NCI-H446 (cell line): ENCODE measurements at places on chromosomes 2 and 18.

DNA sequence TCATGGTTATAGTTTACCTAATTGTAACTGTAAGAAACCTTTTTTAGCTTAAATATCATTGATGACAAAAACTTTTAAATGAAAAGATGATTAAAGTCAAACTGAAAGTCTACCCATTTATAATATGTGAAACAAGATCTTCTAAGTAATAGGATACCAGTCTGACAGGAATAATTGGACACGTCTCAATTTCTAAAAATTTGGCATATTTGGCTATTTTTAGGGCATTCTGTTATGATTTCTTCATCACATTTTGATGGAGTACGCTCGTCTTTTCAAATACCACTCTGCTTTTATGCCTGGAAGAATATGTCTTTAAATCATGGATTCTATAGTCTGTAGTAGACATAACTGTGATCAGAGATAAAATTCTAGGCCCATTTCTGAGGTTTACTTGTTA, 1.3 kb downstream of the R3HDM1 start:
- no peak for DNase-seq

GRCh38 chr2:66563473-66563872, 128.5 kb downstream of the MEIS1 start:
- DNase-seq = no peak

DNA sequence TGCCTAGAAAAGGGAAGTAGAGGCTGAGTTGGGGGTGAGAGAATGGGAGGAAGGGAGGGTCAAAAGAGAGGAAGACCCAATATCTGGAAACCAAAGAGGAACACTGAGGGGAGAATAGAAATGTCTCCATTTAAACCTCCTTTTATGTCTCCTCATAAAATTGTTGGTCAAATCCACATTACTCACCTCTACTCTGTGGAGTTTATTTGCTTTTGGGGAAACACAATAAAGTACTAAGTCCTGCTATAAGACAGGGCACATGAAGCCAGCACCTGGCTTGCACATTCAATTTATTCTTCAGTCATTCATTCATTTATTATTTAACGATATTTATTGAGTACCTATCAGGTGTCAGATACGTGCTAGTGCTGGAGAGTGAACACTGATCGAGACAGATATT, 60.3 kb upstream of the NFE2L2 start:
- DNase-seq = no peak

DNA sequence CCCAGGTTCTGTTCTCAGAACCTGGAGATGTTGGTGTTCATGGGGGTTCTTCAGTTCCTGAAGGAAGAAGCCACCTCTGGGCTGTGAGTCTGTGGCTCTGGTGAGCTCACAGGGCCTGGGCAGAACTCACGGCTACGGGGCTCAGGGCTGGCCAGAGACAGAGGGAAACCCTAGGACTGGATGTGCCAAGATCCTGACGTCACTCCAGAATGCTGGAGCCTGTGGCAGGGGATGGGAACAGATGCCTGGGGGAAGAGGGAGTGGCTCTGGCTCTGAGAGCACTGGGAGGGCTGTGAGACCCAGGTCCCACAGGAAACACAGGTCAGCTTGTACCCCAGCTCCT, at the start of gene OTOF:
OTOF (minus strand) TSS at position 214 of the 343 bp plus-strand sequence.
- peak; percentile 86 for DNase-seq

GRCh38 chr2:191325651-191326365, 80.6 kb downstream of the MYO1B start:
- no peak for DNase-seq

DNA sequence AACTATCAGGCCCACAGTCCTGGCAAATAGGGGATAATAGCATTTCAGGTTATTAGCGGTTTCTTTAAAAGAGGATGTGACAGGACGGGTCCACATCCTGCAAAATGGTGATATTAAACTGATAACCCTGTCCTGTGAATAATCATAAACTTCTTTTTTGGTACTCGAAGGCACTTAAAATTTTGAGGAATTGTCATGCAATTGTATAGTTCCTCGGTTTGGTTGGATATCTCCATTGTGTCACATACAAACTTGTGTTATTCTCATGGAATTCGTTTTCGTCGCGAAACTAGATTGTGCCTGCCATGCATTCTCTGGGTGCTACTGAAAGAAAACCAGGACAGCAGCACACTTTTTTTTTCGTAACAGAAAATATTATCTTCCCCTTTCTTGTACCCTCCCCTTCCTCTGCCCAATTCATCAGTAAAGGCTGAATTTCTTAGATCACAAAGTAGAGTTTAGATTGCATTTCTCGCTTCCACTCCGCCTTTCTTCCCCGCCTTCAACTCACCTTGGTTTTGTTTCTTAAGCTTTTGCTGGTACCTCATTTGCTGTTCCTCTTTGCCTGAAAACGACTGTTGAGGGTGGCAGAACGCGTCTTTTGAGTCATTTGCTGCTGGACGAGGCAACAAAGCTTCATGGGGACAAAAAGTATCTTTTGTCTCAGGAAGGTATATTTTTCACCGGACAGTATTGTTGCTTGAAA, 1.3 kb downstream of the CERS6 start:
- no peak for DNase-seq

DNA sequence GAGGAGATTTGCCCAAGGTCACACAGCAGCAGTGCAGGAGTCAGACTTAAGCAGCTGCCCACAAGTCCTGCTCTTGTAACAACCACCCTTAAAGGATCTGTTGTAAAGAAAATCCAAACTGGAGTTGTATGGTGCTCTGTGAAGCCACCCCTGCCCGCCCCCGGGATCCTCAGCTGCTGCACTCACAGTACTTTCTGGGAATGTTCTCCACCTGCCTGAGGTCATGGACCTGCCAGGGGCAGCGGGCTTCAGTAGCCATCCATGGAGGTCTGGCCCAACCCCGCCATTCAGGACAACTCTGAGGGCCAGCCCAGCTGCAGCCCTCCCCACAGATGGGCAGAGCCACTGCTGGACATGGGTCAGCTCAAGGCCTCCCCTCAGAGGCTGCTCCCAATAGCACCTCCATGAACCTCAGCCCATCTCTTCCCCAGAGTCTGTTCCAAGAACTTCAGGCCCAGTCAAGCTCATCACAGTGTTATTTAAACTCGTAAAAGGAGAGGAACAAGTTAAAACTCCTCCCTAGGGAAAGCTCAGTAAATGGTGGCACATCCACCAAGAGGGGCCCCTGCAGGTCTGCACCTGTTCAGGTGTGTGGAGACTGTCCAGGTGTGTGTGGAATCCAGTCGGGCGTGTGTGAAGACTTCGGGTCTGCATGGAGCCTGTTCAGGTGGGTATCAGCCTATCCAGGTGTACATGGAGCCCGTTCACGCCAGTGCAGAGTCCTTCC, 39.4 kb upstream of the GPC1 start:
- no peak for DNase-seq

- DNase-seq = no peak
Measured at GRCh38 chr2:228793116-228793515, 478.0 kb downstream of the PID1 start.

GRCh38 chr2:24435391-24436316, 55.4 kb upstream of the NCOA1 start:
- peak; percentile 62 for DNase-seq

DNA sequence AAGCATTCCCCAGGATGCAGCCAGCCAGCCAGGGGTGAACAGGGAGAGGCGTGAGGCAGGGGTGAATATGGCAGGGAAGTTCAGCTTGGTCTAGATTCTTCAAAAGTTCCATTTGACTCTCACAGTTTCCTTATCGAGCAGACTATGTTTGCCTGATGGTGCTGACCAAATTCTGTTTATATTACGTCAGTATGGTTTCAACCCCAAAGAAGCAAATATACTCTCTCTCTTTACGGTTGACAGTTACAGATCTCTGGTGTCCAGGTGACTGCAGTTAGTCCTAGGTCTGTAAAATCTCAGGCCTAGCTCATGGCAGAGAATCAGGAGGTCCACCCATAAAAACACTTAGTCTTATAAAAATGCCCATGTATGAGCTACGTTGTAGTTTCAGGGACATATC, 38.3 kb upstream of the DNMT3A start:
- no peak for DNase-seq

GRCh38 chr2:148720501-148721001, 76.0 kb downstream of the EPC2 start:
- DNase-seq = peak; percentile 11

DNA sequence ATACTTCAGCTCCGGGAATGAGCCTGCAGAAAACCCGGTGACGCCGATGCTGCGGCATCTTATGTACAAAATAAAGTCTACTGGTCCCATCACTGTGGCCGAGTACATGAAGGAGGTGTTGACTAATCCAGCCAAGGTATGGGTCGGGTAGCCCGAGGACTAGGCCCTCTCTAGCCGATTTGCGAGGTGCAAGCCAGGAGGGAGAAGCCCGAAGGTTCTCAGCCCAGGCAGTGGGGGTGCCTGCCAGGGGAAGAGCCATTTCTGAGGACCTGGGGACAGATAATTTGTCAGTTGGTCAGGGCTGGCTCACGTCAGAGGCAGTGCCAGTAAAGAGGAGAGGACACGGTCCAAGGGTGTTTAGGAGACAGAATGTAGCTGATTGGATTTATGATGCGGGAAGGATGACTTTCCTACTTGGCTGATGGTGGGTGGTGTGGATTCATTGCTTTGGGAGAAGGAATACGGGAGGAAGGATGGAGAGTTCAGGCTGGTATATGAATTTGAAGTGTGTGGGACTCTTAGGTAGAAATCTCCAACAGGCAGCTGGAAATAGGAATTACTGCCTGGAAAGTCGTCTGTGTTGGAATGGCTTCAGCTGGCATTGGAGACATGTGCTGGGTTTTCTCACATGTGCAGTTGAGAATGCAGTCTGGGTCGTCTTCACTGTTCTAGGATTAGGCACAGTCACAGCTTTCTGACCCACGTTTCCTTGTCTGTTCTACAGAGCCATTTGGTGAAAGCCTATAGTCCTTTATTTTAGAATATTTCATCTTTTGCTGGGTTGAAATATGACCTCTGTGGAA, 874 bp downstream of the NDUFAF7 start:
- DNase-seq = no peak

GRCh38 chr2:20453087-20453486, 6.2 kb downstream of the RHOB start:
- no peak for DNase-seq

GRCh38 chr2:218003981-218004419, 1.2 kb upstream of the TNS1 start:
- no peak for DNase-seq

GRCh38 chr2:28368357-28368798, 24.3 kb upstream of the FOSL2 start:
- no peak for DNase-seq

DNA sequence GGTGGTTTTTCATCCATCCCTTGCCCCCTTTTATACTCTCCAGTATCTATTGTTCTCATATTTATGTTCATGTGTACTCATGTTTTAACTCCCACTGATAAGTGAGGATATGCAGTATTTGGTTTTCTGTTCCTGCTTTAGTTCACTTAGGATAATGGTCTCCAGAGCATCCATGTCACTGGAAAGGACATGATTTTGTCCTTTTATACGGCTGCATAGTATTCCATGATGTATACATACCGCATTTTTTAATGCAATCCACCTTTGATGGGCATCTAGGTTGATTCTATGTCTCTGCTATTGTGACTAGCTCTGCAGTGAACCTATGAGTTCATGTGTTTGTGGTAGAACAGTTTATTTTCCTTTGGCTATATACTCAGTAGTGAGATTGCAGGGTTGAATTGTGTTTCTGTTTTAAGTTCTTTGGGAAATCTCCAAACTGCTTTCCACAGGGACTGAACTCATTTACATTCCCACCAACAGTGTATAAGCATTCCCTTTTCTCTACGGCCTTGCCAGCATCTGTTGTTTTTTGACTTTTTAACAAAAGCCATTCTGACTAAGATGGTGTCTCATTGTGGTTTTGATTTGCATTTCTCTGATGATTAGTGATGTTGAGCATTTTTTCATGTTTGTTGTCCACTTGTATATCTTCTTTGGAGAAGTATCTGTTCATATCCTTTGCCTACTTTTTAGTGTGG, 420.2 kb downstream of the THSD7B start:
- DNase-seq = no peak

GRCh38 chr2:102110596-102111334, 31.8 kb upstream of the IL1R1 start:
- DNase-seq = no peak

- DNase-seq = no peak
Measured at GRCh38 chr2:78411303-78411702, 614.2 kb upstream of the REG3G start.

- no peak for DNase-seq
Measured at GRCh38 chr2:104068665-104069064, 785.2 kb upstream of the POU3F3 start.

- DNase-seq = no peak
Measured at GRCh38 chr2:218217360-218218267, 625 bp downstream of the ARPC2 start.

- no peak for DNase-seq
Measured at GRCh38 chr2:117820444-117820843, 6.0 kb downstream of the DDX18 start.

- DNase-seq = peak; percentile 92
Measured at GRCh38 chr2:158772306-158773078, 22.6 kb upstream of the DAPL1 start.

DNA sequence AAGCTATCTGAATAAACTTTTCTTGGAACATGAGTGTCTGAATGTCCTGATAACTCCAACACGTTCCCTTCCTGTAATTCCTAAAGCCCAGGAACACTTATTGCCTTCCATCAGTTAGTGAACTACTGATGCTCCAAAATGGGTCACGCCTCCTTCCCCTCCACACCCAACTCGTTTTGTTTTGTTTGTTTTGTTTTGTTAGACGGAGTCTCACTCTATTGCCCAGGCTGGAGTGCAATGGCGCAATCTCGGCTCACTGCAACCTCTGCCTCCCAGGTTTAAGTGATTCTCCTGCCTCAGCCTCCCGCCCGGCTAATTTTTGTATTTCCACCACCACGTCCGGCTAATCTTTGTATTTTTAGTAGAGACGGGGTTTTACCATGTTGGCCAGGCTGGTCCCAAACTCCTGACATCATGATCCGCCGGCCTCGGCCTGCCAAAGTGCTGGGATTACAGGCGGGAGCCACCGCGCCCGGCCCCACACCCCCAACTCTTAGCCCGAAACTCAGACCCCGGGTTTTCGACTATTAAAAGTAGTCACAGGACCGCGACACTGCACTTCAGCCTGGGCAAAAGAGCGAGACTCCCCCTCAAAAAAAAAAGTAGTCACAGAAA, 774 bp downstream of the IER3IP1 start:
- no peak for DNase-seq
